CD4-positive, alpha-beta T cell treated with Interleukin-6 for 4 hours (primary cell): ENCODE measurements at places on chromosomes 5 and 9.

- no peak for DNase-seq
Measured at GRCh38 chr5:137372773-137373160, 126.4 kb downstream of the SPOCK1 start.

- DNase-seq, result no peak
Measured at GRCh38 chr9:135993765-135994500, 32.8 kb upstream of the UBAC1 start.

DNA sequence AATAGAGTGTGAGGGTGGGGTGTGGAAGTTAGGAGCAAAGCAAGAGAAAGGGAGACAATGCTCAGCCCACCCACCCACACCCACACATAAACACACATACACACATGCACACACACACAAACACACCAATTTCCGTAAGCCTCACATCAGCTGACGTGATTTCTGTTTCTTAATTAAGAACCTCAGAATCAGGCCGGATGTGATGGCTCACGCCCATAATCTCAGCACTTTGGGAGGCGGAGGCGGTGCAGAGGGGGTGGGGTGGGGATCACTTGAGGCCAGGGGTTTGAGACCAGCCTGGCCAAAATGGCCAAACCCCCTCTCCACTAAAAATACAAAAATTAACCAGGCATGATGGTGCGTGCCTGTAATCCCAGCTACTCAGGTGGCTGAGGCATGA is 26.4 kb upstream of the PIK3R1 start:
- DNase-seq, result no peak

DNA sequence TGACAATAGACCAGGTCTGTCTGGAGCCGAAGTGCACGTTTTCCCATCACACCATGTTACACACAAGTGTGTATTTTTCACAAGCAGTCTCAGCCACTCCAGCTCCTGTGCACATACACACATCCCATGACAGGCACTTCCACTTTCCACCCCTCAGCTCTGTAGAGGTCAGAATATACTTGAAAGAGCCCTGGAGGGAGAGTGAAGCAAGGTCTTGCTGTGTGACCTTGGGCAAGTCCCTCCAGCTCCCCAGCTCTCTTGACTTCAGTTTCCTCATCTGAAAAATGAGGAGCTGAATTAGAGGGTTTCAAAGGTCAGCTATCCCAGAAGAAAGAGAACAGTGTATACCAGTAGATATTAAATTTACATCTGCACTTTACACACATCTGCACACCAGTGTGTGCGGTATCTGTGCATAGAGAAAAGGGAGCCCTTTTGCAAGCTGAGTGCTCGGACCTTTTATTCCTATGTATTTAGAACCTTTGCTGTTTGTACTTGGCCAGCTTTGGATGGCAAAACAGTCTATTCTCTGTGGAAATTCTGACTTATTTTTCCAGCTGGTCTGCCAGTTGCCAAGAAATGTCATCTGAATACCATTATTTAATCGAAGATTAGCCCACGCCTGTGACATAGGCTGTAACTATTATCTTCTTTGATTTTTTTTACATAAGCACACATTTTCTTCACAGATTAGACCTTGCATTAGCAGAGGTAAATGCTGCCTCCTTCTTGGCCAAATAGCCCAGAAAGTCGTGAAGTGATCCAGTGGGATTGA is 528.0 kb downstream of the BNC2 start:
- no peak for DNase-seq

GRCh38 chr9:98231770-98232478 is 23.5 kb downstream of the TBC1D2 start:
- no peak for DNase-seq

GRCh38 chr5:143308731-143309130 is 94.8 kb downstream of the NR3C1 start:
- no peak for DNase-seq

GRCh38 chr5:172956936-172957335 is 2.3 kb upstream of the RPL26L1 start:
- no peak for DNase-seq

- DNase-seq, result no peak
Measured at GRCh38 chr9:133105461-133105770, 15.6 kb downstream of the RALGDS start.

- DNase-seq, result no peak
Measured at GRCh38 chr5:96756985-96757384, 50.8 kb downstream of the ERAP1 start.

DNA sequence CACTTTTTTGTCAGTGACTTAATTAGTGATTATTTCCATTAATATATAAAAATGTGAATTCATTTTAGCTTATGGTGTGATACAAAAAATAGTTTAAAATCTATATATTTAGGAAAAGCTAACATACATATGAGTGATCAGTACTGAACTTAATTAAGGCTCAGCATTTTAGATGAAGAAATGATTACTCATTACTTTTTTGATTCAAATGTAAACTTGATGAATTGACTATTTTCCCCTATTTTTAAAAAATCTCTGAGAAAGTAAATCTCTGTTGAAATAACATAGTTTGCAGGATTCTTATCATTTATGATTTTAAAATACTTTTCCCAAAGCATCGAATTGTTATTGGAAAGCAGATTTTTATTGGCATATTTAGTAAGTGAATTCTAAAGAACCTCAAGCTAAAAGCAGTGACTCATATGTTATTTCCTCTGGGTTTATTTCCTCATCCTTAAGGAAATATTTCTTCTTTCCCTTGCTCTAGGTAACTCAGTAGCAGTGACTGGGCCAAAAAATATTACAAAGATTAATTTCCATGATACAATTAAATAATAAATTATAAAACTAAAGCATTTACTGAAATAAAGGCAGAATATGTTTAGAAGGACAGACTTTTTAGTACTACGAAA is 290.6 kb downstream of the FER start:
- DNase-seq, result no peak

GRCh38 chr9:12813960-12814876 is 39.4 kb downstream of the LURAP1L start:
- DNase-seq, result no peak

GRCh38 chr9:89328064-89328463 is 9.8 kb downstream of the SECISBP2 start:
- no peak for DNase-seq

DNA sequence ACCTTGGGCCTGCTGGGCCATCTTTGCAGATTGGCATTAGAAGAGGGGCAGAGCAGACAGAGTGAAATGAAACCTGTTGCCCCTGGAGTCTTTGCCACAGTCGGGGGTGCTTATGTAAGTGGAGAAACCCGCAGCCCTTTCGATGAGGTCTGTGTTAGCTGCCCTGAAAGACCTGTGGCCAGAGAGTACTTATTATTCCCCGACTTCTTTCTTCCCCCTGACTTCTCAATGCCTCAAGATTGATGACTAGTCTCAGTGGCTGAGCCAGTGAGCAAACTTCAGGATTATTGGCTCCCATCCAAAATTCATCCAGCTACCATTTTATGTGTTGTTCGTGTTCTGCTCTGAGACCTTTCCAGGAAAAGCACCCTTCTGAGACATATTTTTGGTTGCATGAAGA is 7.6 kb downstream of the NTRK2 start:
- DNase-seq, result no peak
